ENCODE measurements at places on chromosomes 5 and 9. TPM values are rescaled to one million over a fixed set of nuclear protein-coding genes. Genes with fewer than 3 reads are reported as not detected.
A peak's percentile ranks its signal among the peaks of the same experiment; 100 is the strongest.

GRCh38 chr5:145834917-145835847 is at the start of gene PRELID2:
Gene PRELID2 (minus strand): TSS chr5:145835342. CDS start chr5:145835251, 91 bp downstream.
- DNase-seq = peak; percentile 31

GRCh38 chr5:12246036-12246435 is 341.8 kb upstream of the CTNND2 start:
- DNase-seq = no peak

DNA sequence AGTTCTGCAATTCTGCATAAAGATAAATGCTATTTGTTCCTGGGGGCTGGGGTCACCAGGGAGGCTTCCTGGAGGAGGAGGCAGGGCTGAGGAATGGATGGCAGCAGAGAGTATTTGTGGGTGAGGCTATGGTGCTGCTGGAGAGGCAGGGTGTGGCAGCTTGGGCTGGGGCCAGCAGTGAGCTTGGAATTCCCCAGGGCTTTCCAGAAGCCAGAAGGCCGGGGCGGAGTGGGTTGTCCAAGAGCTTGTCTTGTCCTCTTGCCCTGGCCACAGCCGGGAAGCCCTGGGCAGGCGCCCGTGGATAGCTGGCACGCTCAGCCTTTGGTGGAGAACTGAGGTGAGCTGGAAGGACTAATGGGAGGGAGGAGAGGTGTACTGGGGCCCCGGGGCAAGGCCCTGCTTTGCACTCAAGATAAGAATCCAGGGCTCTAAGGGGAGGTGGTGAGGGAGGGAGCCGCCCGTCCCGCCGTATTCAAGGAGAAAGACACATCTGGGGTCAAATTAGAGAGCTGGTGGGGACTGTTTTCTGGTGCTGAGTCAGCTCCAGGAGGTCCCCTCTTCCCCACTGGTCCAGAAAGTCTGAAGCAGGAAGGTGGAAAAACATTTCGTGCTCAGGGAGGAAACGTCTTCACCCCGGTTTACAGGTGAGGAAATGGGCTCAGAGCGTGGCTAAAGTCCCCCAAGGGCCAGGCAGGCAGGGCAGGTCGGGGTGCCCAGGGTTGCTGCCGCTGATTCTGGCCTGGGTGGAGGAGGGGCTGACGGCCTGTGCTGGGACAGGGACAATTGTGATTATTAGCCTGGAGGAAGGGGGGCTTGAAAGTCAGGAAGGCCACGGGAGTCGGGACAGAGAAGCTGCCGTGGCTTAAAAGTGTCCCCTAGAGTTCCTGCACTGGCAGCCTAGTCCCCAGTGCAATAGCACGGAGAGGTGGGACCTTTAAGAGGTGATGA is 26.9 kb upstream of the CNOT6 start:
- no peak for DNase-seq

DNA sequence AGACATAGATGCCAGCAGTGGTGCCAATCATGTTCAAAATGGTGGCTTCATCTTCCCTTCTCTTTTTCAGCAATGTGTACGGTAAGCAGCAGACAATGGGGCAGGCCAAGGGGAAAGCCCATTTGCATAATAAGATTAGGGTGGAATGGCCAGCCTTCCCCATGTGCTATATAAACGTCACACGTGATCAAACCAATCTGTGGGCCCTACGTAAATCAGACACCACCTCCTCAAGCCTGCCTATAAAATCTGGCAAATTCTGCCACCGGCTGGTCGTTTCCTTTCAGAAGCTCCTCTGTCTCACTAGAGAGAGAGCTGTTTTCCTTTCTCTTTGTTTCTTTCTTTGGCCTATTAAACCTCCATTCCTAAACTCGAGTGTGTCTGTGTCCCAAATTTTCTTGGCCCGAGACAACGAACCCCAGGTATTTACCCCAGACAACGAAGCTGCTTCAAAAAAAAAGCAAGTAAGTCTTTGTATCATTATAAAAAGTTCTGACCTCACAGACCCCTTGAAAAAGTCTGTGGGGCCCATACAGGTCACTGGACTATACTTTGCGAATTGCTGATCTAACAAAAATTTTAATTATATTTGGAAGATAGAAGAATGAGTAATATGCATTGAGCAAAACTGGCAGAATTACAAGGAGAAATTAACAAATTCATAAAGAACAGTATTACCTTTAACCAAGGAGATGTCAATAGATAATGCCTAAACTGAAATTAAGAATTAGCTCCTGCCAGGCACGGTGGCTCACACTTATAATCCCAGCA is 15.2 kb downstream of the ZBTB5 start:
- no peak for DNase-seq

DNA sequence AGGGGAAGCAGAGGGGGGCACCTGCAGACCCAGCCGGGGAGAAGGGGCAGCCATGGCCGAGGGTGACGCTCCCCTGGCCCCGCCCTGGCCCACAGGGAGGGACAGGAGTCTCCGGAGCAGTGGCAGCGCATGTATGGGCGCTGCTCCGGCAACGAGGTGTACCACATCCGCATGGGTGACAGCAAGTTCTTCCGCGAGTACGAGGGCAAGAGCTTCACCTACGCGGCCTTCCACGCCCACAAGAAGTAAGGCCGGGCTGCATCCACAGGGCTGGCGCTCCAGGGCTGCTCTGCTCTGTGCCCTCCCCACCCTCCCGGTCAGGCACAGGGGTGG is 68.2 kb downstream of the KCNT1 start:
- no peak for DNase-seq

GRCh38 chr9:37953775-37954437 is 50.0 kb upstream of the SLC25A51 start:
- DNase-seq = peak; percentile 19

DNA sequence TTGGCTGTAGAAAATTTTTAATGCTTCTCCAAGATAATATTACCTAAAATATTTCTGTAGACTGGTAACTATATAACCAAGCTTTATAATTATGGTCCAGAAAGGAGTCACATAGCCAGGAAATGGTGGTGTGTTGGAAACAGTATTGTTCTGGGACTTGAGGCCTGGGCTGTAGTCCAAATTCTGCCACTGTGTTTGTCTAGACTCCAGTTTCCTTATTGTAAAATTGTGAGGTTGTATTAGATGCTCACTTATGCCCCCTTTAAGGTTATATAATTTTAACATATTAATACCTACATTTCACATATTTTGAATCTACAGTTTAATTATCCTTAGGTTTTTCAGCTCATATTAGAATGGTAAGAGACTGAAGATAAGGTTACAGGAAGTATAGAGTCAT is 42.4 kb downstream of the STX17 start:
- no peak for DNase-seq

- DNase-seq = no peak
Measured at GRCh38 chr5:24804221-24804681, 159.5 kb upstream of the CDH10 start.

GRCh38 chr5:166618526-166618925 is 1672.9 kb upstream of the WWC1 start:
- DNase-seq = no peak

DNA sequence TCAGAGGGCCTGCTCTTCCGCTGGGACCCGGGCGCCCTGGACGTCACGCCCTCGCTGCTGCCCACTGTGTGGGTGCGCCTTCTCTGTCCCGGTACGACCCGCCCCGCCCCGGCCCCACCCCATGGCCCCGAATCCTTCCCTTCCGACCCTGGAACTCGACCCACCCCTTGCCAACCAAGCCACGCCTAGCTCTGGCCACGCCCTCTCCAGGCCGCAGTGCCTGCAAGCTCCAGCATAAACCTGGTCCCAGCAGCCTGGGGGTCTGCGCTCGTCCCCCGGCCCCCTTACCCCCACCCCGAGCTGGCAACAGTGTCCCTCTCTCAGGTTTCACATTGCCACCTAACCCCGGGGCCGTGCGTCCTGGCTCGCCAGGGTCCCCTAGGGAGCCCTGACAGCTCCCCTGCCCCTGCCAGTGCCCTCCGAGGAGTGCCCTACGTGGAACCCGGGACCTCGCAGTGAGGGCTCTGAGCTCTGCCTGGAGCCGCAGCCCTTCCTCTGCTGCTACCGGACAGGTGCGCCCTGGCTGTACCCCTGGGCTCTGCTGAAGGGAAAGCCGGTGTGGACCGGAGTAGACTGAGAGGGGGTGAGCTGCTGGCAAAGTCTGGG is 3.4 kb downstream of the ADGRD2 start:
- DNase-seq = no peak

GRCh38 chr5:148760945-148761638 is 65.3 kb upstream of the ADRB2 start:
- DNase-seq = no peak

DNA sequence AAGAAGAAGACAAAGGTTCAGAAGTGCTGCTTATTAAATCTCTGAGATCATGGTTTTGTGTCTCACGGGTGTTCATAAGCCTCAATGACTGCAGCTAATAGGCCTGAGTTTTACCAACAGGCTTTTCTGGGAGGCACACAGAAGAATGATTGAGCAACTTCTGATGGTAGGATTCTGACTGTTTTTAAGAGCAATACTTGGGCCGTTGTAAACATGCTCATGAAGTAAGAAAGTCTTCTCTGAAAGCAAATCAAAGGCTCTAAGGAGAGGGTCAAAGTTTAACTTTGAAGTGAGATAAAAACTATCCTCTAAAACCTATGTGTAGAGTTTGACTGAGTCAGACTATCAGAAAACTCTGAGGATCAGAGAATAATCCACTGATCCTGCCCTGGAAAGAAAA is 390.9 kb upstream of the DAB2 start:
- DNase-seq = no peak

DNA sequence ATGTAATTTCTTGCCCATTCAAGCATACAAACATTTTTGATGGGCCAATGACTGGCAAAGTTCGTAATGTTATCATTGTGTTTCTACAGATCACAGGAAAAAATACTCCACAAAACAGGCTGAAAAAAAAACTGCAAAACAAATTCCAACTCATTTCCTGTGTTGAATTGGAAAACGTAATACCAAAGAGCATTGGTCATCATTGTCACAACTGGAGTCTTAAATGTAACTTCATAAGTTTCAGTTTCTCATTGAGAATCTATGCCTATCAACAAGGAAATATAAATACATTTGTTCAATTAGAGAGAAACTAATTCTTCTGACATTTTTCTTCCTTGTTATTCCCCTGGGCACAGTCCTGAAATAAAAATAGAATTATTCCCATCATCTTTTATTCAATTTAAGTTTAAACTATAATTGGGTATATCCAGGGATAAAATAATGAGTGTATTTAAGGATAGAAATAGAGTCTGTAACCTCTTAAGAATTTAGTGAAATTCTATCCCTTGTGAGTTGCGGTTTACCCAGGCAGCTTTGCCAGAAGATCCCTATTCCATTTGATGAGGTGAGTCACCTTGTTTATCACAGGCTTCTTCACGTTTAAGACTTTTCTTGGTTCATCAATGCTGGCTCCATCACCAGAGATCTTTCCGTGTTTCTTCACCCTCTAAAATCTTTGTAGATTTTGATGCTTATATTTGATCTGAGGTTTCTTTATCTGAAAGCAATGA is 112.7 kb upstream of the ITGA1 start:
- DNase-seq = no peak

- DNase-seq = no peak
Measured at GRCh38 chr5:170769898-170770416, 13.6 kb upstream of the GABRP start.

- DNase-seq = no peak
Measured at GRCh38 chr5:94618029-94618492, 343 bp downstream of the KIAA0825 start.

GRCh38 chr9:34463098-34463900 is 4.7 kb downstream of the DNAI1 start:
- DNase-seq = no peak

GRCh38 chr5:130234816-130235215 is 330.6 kb downstream of the CHSY3 start:
- no peak for DNase-seq

DNA sequence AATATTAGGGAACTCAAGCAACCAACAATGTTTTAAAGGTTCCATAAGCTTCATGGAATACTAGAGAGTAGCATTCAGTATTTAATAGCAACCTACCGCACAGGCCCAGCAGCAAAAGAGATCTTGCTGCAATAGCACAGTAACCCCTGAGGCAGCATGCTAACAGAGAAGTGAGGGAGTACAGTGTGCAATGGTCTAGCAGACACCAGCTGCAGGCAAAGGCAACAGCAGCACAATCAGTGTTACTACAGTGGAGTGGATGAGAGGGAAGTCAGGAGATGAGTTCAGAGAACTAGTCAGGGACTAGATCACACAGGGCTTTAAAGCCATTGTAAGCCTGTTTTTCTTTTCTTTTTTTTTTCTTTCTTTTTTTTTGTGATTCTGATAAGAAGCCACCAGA is 2.8 kb downstream of the TICAM2 start:
- no peak for DNase-seq

The SLC36A2 gene
- total RNA-seq = not detected

The MPDZ gene
- 0.08 TPM for total RNA-seq

The COL15A1 gene
- total RNA-seq = 0.16 TPM

The FAM200C gene
- total RNA-seq = 0.38 TPM

The PALM2AKAP2 gene
- total RNA-seq = 0.27 TPM

The PCDHGA5 gene
- 0.08 TPM for total RNA-seq

The CFAP77 gene
- total RNA-seq = not detected

The INSL6 gene
- total RNA-seq = not detected

The CDC20B gene
- total RNA-seq = 0.11 TPM

The CRHBP gene
- total RNA-seq = not detected

The SPATA31A1 gene
- total RNA-seq = not detected

The NR2F1-AS1 gene
- not detected for total RNA-seq

The NPDC1 gene
- 23.2 TPM for total RNA-seq

The PCDHGA9 gene
- 0.13 TPM for total RNA-seq

The GMCL2 gene
- total RNA-seq = not detected

The LCN15 gene
- total RNA-seq = not detected

The SPINK7 gene
- total RNA-seq = not detected
